Smooth muscle cell of the brain vasculature (primary cell): ENCODE measurements at places on chromosomes 1 and 21.

DNA sequence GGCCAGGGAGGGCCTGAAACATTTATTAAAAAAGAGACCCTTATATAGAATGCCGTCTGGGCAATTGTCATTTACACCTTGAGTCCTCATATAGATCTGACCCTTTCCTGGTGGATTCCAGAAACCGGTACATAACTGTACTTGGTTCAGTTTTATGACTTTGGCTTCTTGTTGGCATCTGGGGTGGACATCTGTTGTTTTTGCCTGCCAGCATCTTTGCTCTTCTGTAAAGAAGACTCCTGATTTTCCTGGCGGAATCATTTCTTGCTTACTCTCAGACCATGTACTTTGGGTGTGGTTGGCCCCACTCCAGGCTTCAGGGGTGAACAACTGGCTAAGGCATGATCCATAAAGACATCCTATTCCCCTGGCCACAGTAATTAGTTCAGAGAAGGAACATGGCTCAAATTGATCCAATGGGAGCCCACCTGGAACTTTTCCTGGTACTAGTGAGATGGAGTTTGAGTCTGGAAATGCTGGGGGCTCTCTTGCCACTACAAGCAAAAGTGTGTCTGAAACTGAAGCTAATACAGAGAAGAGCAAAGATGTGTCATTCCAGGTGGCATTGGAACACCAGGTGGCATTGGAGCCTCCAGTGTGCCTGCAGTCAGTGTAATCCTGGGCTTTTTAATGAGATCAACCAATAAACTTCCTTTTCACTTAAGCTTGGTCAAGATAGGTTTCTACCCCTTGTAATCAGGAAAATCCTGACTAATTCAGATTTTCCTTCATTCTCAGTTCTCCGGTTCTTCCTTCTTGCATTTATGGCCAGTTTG is 332.5 kb upstream of the CAMK1G start:
- no peak for DNase-seq

DNA sequence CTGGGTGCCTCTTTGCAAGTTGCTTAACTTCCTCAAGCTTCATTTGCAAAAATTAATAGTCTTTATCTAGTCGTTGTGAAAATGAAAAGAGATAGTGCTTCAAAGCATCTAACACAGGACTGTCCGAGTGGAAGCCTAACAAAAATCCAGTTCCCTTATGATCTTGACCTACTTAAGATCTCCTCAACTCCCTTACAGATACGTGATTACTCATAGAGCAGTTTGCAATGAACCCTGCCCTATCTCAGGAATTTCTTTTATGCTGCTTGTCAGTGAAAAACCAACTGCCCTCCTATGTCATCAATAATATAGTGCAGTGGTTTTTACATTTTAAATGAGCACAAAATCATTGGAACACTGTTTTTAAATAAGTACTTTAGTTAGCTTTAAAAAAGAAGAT is 314.3 kb downstream of the BACH1 start:
- DNase-seq: no peak

- no peak for DNase-seq
Observed at GRCh38 chr1:14639291-14640050, 41.0 kb downstream of the KAZN start.

DNA sequence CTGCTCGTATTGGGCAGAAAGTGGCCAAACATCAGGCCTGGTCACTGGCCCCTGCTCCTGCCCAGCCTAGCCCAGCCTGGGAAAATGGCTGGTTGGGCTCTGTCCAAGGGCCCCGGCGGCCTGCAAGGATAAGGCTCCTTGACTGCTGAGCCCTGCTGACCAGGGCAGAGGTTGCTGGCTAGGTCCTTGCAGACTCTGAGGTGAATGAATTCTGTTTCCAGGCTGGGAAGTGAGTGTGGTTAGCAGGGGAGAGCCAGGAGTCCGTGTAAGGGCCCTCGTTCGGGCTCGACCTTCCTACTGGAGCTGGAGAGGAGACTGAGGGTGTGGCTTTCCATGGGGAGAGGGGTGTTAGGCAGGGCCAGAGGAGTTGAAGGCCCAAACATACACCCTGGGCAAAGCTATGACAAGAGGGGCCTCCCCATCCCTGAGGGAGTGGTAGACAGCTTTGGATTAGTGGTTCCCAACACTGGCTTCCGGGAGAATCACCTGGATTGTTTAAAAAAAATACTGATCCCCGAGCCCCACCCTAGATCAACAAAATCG is 20.6 kb downstream of the CSF1 start:
- peak; percentile 78 for DNase-seq

- peak; percentile 72 for DNase-seq
Observed at GRCh38 chr1:238589843-238590435, 699.2 kb upstream of the ZP4 start.

DNA sequence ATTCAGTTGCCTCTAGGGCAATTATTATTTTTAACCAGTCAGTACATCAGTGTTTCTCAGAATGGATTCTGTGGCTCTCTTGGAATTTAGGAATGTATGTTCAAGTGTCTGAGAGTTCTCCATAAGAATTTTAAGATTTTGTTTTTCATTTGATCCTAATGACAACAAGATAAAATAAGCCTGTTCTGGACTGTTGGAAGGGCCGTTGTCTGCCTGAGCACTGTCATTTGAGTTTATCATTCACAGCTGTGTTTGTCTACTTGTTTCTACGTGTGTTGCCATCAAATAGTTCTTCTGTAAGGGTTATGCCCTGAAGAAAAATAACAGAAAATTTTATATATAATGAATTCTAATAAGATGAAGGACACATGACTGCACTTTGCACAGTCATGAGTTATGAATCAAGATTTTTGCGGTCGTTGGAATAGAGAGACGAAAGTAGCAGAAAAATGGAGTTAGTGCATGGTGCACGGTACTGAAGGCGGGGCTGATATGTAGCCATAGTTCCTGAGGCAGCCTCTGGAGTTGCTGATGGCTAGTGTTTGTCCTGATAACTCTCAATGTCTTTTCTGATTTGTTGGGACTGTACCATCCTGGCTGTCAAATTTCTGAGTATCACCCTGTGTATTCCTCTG is 92.5 kb downstream of the NOS1AP start:
- no peak for DNase-seq

DNA sequence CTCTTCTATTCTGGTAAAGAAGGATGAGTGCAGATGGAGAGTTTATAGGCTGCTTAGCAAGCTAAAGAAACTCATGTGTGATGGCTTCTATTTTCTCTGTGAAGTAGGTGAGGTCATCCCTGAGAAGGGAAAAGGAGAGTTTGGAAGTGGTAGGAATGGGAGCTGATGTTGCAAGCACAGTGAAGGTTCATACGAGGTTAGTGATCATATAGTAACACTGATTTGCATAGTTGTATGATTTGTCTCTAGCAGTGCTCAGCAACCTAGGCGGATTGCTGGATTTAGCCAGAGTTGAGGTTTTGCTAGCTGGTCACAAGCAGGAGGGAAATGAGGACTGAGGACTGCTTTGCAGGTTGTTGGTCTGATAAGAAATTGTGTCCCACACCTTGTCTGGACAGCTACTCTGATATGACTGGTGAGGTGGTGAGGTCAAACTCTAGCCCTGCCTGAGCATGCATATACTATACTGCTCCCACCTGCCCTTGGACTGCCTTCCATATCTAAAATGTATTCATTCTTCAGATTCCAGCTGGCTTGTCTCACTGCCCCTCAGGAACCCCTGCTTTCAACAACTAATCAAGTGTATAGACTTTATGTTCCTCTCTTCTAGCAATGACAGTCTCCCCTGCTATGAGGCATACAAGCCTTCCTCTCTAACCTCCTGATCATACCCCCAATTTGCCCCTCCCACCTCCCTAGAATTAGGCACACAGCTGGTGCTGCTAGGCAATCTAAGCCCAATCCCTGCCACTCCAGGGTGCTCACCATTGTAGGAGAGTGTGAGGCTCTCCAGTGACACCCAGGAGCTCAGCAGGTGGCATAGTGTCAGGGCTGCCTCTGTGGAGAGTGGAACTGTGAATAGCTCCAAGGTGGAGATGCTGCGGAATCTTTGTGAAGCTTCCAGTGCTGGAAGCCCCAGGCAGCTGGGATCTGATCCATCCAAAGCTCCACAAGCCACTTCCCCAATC is 18.5 kb downstream of the LRRC41 start:
- no peak for DNase-seq

DNA sequence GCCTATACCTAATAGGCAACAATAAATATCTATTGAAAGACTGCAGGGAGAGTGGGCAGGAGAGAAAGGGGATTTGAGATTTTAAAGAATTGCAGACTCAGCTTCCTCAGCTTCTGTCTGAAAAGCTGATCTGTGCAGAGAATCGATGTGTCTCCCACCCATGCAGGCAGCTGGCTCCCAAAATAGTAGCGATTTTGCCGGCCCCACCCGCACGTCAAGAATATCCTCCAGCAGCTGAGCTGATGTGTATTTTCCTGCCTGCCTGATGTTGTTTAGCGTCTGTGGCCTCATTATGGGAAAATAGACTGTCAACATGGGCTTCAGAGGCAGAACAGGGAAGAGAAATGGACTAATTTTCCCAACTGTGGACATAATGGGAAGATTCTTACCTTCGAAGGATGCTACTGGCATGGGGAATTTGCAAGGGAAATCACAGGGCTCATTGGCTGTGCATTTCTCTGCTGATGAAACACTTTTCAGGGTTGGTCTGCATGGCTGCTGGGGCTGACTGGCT is 699.8 kb downstream of the PTPRU start:
- no peak for DNase-seq

DNA sequence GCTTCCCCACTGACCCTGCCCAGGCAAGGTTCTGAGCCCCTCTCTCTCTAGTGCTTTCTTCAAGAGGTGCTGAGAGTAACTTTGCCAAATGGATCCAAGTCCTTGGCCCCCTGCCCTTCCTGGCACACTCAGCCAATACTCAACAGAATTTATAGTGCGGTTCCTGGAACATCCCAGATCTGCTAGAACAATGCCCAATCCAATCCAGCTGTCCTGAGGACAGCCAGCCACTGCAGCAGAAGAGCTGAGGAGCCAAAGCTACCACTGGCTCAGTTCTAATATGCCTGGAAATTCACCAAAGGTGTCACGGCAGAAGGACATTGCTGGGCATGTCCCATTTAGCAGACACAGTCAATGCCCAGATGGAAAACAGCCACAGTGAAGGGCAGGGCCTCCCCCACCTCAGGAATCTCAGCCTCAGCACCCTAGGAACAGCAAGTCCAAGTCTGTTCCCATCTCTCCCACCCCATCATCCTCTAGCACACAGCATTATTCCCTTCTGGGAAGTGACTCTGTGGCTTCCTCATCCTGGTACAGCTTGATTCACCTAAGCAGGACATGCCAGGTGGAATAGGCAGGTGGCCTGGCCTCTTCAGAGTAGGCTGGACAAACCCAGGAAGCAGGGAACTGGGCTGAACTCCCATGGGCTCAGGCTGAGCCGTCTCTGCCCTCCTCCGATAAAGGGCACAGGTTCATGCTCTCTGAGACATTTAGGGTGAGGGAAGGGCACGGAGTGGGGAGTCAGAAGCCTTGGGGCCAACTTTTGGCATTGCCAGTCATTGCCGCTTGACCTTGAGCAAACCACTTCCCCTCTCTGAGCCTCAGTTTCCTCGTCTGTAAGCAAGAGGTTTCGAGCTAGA is 24.6 kb downstream of the PMVK start:
- no peak for DNase-seq
